ENCODE measurements at places on chromosomes 3 and 15.
A peak's percentile ranks its signal among the peaks of the same experiment; 100 is the strongest.

GRCh38 chr15:48221885-48222284, 15.8 kb downstream of the SLC12A1 start:
- DNase-seq = no peak
- H3K27me3 ChIP-seq = peaks cover 3% of the 10 kb centered on the region
- H3K36me3 ChIP-seq = no peaks in the 10 kb centered on the region
- H3K27ac ChIP-seq = no peak overlapping the region
- no peaks in the 10 kb centered on the region for H3K4me1 ChIP-seq
- H3K4me3 ChIP-seq = no peak overlapping the region

DNA sequence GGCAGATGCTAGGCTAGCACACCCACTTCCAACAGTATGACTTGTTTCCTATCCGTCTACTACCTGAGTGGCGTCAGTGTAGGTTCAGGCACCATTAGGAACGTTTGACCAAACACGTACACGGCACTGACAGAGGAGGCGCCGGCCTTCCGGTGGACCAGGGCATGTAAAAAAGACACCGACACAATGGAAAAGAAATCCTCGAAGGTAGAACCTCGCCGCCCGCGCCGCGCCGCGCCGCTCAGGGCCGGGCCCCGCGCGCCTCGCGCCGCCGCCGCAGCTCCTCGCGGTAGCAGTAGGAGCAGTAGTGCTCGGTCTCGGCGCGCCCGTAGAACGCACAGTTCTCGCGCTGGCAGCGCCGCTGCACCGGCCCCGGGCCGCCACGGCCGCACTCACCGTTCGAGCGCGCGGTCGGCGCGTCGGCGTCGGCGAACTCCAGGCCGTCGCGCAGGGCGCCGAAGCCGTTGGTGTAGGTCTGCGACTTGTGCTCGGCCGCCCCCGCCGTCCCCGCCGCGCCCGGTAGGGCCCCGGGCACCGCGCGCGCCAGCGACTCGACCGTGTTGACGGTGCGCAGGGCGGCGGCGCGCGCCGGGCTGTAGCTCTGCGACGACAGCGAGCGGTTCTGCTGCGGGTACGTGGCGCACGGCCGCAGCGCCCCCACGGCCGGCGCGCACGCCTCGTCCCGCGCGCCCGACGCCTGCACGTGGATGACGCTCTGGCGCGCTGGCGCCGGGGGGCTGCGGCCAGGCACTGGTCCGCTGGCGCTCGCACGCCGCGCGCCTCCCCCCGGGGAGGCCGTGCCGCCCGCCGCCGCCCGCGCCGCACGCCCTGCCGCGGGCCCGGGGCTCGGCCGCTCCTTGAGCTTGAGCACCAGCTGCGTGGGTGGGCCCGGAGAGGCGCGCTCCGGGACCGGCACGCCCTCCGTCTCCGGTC, 156.7 kb downstream of the KLF13 start:
- no peaks in the 10 kb centered on the region for H3K36me3 ChIP-seq
- no peak overlapping the region for H3K27ac ChIP-seq
- H3K4me3 ChIP-seq = peak overlapping the region; percentile 35

- H3K4me3 ChIP-seq = no peak overlapping the region
- no peak overlapping the region for H3K27ac ChIP-seq
- H3K27me3 ChIP-seq = no peaks in the 10 kb centered on the region
- H3K4me1 ChIP-seq = peaks cover 8% of the 10 kb centered on the region
- DNase-seq = no peak
Observed at GRCh38 chr15:42734076-42734672, 2.8 kb downstream of the CDAN1 start.

GRCh38 chr3:54713455-54713854, 214.4 kb downstream of the LRTM1 start:
- H3K27me3 ChIP-seq = no peaks in the 10 kb centered on the region
- no peaks in the 10 kb centered on the region for H3K36me3 ChIP-seq
- no peak for DNase-seq

- no peak for DNase-seq
- H3K4me1 ChIP-seq = no peaks in the 10 kb centered on the region
- no peaks in the 10 kb centered on the region for H3K27me3 ChIP-seq
- no peak overlapping the region for H3K27ac ChIP-seq
- no peak overlapping the region for H3K4me3 ChIP-seq
- H3K36me3 ChIP-seq = no peaks in the 10 kb centered on the region
Observed at GRCh38 chr3:135440233-135440632, 525.3 kb upstream of the PPP2R3A start.

DNA sequence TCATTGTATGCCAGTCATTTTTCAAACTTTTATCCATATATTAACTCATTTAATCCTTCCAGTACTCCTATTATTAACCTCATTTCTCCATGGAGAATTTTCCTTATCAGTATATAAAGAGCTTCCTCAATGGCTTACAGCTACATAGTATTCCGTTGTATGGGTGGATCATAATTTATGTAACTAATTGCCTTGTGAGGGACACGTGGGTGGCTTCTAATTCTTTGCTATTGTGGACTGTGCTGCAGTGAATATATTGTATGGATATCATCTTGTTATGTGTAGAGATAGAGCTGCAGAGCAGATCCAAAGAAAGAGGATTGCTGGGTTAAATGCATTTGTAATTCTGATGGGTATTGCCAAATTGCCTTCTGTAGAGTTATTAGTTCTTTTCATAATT, 25.2 kb downstream of the PML start:
- H3K27me3 ChIP-seq = no peaks in the 10 kb centered on the region
- H3K27ac ChIP-seq = no peak overlapping the region
- no peak for DNase-seq
- no peak overlapping the region for H3K4me3 ChIP-seq
- peaks cover 31% of the 10 kb centered on the region for H3K36me3 ChIP-seq
- H3K4me1 ChIP-seq = peaks cover 4% of the 10 kb centered on the region

GRCh38 chr3:123236902-123237301, 35.2 kb downstream of the SEC22A start:
- no peak overlapping the region for H3K27ac ChIP-seq
- no peaks in the 10 kb centered on the region for H3K27me3 ChIP-seq
- peaks cover 1% of the 10 kb centered on the region for H3K4me1 ChIP-seq
- no peaks in the 10 kb centered on the region for H3K36me3 ChIP-seq

DNA sequence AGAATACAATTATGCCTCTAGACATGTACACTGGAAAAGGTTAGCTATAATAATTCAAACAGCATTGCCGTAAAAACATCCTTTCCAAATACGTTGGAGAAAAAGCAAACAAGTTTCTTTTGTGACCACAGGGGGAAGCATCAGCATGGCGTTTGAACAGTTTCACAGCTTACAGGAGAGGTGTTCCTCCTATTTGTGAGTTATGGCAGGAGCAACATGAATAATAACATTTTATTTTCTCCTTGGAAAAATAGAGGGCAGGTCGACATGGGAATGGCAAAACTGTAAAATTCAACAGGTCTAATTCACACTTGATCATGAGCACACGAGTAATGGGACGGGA, 39.7 kb upstream of the GADL1 start:
- DNase-seq = peak; percentile 37
- H3K27ac ChIP-seq = no peak overlapping the region
- no peak overlapping the region for H3K4me3 ChIP-seq
- H3K4me1 ChIP-seq = no peaks in the 10 kb centered on the region
- no peaks in the 10 kb centered on the region for H3K36me3 ChIP-seq

DNA sequence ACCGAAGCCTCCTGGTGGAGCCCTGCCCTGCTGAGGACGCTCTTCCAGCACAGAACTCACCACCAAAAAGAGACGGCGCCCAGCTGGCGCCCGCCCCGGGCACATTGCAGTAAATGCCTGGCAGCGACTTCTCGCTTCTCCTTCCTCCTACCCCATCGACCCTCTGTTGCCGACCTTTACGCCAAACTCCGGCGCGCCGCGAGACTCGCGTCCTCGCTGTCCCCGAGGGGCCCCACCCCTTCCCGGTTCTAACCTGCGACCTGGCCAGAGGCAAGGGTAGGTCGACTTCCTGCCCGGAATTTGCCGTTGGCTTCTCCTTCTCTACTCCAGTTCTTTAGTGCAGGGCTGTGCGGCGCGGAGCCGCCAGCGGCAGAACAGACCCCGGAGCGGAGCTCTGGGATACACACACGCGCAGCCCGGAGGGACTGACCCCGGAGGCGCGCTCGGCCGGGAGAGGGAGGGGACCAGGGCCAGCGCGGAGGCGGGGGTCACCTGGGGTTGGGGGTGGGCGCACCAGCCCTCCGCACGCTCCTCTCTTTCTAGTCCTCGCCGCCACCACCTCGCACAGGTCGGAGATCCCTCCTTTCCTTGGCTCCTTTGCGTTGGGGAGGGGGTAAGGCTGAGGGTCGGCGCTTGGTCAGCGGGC, 226.6 kb upstream of the AZI2 start:
- H3K4me3 ChIP-seq = no peak overlapping the region
- no peaks in the 10 kb centered on the region for H3K36me3 ChIP-seq
- no peaks in the 10 kb centered on the region for H3K4me1 ChIP-seq
- peaks cover 30% of the 10 kb centered on the region for H3K27me3 ChIP-seq
- no peak overlapping the region for H3K27ac ChIP-seq

- peaks cover 18% of the 10 kb centered on the region for H3K4me1 ChIP-seq
- peak overlapping the region; percentile 94 for H3K27ac ChIP-seq
- H3K36me3 ChIP-seq = no peaks in the 10 kb centered on the region
- no peaks in the 10 kb centered on the region for H3K27me3 ChIP-seq
- peak; percentile 95 for DNase-seq
Observed at GRCh38 chr3:37935756-37936666, 54.6 kb upstream of the VILL start.

GRCh38 chr15:88646088-88646405, 7.2 kb downstream of the ISG20 start:
- H3K27me3 ChIP-seq = no peaks in the 10 kb centered on the region
- H3K36me3 ChIP-seq = no peaks in the 10 kb centered on the region
- no peak for DNase-seq
- no peak overlapping the region for H3K4me3 ChIP-seq

DNA sequence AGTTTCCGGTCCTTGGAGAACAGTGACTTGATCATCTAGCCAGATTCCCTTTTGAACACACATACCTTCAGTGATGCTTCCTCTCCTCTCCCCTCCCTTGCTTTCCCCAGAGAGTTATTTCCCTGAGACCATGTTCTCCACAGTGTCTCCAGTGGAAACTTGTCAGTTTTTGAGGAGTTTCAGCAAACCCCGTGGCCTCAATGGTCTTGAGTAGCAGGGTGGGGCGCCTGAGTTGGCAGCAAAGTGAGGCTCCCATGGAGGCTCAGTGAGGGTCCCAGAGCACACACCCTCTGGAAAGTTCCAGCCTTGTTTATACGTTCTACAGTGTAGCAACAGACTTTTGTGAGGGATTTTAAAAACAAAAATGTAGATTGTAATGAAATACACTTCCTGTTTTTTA, 135.1 kb downstream of the LRRC28 start:
- no peaks in the 10 kb centered on the region for H3K27me3 ChIP-seq
- no peak for DNase-seq
- no peaks in the 10 kb centered on the region for H3K36me3 ChIP-seq
- no peak overlapping the region for H3K27ac ChIP-seq
- no peak overlapping the region for H3K4me3 ChIP-seq
- H3K4me1 ChIP-seq = peaks cover 8% of the 10 kb centered on the region

DNA sequence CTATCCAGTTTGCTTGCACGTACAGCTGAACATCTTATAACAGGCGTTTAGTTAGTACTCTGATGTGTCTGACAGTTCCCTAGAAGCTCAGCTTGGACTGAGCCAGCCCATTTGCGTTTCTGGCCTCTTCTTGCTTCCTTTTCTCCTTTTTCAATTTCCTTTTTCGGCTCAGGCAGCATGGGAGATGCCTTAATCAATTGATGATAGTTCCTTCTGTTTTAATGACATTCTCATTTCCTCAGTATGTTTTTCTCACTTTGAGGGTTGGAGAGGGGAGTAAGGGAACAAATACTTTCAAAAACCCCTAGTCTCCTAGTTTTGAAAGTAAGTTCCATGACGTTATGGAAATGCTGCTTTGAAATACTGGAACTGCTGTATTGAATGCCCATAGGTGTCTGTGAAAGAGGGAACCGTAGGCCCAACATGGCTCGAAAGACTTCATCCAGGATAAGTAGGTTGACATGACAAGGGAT, 18.9 kb downstream of the IL1RAP start:
- H3K4me1 ChIP-seq = peaks cover 10% of the 10 kb centered on the region
- H3K4me3 ChIP-seq = no peak overlapping the region
- H3K36me3 ChIP-seq = no peaks in the 10 kb centered on the region
- DNase-seq = no peak
- H3K27ac ChIP-seq = no peak overlapping the region

DNA sequence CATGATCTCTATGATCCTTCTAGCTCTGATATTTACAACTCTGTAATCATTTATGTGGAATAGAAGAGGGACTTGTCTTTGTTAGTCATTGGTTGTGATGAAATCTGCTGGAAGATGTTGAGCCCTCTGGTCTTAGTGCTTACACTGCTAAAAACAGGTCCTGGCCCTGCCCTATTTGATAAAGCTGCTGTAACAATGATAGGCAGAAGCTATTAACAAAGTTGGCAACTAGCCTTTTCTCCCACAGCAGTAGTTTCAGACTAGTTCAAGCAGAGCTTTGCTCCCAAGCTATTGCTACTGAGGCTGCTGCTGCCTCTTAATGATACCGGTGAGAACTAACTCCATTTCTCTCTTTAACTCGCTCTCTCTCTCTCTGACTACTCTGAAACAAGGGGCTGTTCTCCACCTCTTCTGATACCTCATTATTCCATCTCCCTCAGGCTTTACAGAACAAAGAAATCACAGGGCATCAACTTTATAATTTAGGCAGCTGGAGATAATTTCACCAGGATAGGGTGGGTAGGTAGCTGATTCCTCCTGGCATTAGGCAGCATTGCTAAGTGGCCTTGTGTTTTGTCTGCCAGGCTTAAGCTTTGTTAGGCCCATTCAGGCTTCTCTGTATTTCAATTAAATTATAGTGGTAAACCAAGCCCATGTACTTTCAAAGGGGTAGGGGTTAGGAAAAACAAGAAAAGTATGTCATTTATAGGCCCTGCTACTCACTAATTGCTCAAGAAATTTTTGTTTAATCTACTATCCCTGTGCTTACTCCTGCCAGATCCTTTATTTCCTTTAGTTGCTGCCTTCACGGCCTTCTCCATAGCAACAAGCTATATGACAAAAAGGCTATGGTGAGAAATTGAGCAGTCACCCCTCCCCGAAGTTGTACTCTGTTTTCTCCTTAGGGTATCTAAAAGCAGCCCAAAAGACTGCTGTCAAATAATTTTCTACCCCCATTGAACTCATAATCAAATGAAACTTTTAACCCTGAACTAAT, 139.6 kb downstream of the RBPMS2 start:
- H3K36me3 ChIP-seq = peaks cover 9% of the 10 kb centered on the region
- DNase-seq = peak; percentile 86
- H3K27me3 ChIP-seq = no peaks in the 10 kb centered on the region
- peaks cover 15% of the 10 kb centered on the region for H3K4me1 ChIP-seq
- H3K27ac ChIP-seq = peak overlapping the region; percentile 59

DNA sequence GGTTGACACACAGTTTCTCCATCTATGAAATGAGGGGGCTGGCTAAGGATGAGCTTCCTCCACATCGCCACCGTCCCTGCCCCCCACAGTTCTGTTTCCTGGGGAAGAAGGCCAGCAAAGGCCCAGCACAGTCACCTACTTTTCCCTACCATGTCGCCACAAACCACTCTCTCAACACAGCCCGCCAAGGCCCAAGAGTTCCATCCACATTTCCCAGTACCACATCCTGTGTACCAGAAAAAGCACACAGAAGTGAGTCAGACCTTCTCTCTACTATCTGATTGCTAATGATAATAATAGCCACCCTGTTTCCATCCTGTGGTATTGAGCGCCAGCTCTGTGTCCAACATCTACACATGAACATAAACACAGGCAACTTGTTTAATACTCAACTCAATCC, 30.3 kb upstream of the C15orf39 start:
- peaks cover 12% of the 10 kb centered on the region for H3K4me1 ChIP-seq
- no peak overlapping the region for H3K4me3 ChIP-seq
- no peaks in the 10 kb centered on the region for H3K36me3 ChIP-seq
- H3K27me3 ChIP-seq = no peaks in the 10 kb centered on the region
- peak overlapping the region; percentile 4 for H3K27ac ChIP-seq
